ENCODE measurements at places on chromosomes 13 and 19. TPM values are rescaled to one million over a fixed set of nuclear protein-coding genes. Genes with fewer than 3 reads are reported as not detected.

The CCDC8 gene
- total RNA-seq: not detected

The SYNE4 gene
- 3.3 TPM for total RNA-seq

The PTGIR gene
- 8.5 TPM for total RNA-seq

The RFPL4AL1 gene
- not detected for total RNA-seq

DNA sequence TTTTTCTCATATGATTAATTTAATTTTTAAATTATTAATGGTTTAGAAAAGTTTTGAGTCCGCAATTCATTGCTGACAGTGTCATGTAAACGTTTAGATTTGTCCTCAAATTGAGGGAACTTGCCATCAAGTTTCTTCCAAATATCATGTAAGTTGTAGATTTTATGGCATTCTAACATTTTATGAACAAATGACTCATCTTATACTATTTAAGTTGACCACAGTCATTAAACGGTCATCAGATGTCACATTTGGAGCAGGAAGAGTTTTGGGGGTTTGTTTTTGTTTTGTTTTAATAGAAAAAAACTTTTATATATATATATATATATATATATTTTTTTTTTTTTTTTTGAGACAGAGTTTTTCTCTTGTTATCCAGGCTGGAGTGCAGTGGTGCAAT, 4.3 kb downstream of the ZNF114 start:
- peaks cover 10% of the 10 kb centered on the region for H3K4me1 ChIP-seq
- no peak overlapping the region for H3K27ac ChIP-seq
- DNase-seq: no peak
- no peak overlapping the region for H3K4me3 ChIP-seq
- H3K36me3 ChIP-seq: no peaks in the 10 kb centered on the region

DNA sequence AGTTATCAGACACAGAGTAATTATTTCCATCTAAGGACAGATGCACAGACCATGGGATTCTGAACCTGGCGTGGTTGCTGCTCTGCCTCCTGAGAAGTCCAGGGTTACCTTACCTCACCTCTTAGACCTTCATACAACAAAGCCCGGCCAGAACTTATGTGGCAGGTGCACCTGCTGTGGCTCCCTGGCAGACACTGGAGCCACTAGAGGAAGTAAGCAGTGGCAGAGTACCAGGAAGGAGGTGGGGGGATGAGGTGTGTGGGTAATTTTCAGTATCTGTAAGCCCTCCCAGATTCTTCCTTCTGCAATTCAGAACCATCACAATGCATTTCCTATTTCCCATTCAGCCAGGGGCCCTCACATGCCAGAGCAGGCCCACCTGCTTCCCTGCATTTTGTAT, 106.1 kb upstream of the DOCK9 start:
- H3K27me3 ChIP-seq: no peaks in the 10 kb centered on the region
- no peak for DNase-seq
- H3K4me3 ChIP-seq: peak overlapping the region; percentile 86
- H3K27ac ChIP-seq: peak overlapping the region; percentile 77
- H3K36me3 ChIP-seq: peaks cover 6% of the 10 kb centered on the region

DNA sequence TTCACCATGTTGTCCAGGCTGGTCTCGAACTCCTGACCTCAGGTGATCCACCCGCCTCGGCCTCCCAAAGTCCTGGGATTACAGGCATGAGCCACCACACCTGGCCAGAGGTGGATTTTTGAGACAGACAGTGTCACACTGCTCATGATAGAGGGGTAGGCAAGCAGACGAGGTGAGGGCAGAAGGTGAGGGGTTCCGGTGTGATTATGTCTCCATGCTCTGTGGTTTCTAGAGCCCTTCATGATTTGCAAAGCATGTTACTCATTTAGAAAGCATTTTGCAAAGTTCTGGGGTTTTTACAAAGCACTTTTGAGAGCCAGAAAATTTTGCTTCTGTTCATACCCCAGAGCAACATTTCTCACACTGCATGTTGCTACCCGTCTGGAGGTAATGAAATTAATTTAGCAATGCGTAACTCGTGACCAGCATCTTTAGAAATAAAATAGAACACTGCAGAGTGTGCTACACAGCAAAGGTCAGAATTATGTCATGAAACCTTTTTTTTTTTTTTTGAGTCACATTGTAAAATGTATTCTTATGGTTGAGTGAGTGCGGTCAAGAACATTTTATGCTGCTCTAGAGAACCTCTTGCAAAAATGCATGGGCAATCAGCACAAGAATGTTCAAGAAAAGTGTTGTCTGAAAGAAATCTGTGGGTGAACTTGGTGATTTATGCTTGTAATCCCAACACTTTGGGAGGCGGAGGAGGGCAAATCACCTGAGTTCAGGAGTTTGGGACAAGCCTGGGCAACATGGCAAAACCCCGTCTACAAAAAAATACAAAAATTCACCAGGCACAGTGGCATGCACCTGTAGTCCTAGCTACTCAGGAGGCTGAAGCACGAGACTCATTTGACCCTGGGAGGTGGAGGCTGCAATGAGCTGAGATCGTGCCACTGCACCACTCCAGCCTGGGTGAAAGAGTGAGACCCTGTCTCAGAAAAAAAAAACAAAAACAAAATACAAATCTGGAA, 58.0 kb downstream of the MAP4K1 start:
- peak overlapping the region; percentile 19 for H3K4me3 ChIP-seq
- peaks cover 43% of the 10 kb centered on the region for H3K27me3 ChIP-seq
- H3K27ac ChIP-seq: no peak overlapping the region
- peaks cover 18% of the 10 kb centered on the region for H3K4me1 ChIP-seq
- no peaks in the 10 kb centered on the region for H3K36me3 ChIP-seq

Measured in activated naive CD8-positive, alpha-beta T cell treated with anti-CD3 and anti-CD28 coated beads, Interleukin-2, amount 10 ng/mL, durations not matched to agents 7 days and 5 days (primary cell).